NCI-H1436 (cell line): ENCODE measurements at places on chromosomes 5 and 9.

DNA sequence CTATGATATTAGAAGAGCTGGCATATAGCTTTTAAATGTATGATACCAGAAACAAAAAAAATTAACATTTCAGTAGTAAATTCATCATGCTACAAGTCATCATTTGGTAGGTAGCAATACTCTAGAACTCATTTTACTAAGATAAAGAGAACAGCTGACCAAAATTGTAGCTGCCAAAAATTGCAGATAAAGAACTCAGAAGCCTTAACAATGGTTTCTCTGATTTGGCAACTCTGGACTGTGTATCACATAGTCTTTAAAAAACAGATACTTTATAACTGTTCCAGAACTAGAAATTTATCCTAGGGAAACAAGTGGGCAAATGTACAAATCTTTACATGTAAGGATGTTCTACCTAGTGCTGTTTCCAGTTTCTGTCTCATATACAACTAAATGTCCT lies 33.9 kb downstream of the ZFR start:
- DNase-seq: no peak

- DNase-seq: no peak
These were observed 17.5 kb downstream of the LMX1B start for GRCh38 chr9:126631254-126631653.

DNA sequence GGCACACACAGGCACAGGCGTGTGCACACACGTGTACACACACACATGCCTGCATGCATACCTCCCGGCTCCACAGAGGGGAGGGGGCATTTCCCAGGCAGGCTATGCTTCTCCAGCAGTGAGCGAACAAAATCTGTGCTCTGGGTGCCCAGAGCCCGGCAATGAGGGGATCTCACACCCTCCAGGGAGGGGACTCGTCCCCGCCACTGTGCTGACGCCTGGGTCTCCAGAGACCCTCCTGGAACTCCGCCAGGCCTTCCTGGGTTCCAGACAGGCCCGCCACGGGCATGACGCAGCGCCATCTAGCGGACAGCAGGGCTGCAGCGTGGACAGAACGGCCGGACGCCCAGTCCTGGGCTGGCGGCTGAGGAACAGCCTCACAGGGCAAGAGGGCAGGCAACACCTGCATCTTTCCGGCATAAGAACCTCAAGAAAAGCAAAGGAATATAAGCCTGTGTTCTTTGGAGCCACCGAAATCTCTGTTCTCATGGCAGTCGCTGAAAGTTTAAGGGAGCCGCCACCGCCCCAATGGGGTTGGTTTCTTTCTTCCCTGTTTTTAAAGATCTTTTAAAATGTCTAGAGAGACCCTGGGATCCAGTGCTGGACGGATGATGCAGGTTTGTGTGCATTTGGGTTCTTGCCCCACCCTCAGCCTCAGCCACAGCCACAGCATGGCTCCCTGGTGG lies 135.6 kb upstream of the PPP1R26 start:
- peak; percentile 81 for DNase-seq

- DNase-seq: no peak
These were observed 586.3 kb downstream of the PTPRD start for GRCh38 chr9:10026443-10026984.

GRCh38 chr9:127011772-127012171 lies 97.2 kb downstream of the RALGPS1 start:
- DNase-seq: no peak

- no peak for DNase-seq
These were observed 694 bp upstream of the PLIN2 start for GRCh38 chr9:19127871-19128500.

DNA sequence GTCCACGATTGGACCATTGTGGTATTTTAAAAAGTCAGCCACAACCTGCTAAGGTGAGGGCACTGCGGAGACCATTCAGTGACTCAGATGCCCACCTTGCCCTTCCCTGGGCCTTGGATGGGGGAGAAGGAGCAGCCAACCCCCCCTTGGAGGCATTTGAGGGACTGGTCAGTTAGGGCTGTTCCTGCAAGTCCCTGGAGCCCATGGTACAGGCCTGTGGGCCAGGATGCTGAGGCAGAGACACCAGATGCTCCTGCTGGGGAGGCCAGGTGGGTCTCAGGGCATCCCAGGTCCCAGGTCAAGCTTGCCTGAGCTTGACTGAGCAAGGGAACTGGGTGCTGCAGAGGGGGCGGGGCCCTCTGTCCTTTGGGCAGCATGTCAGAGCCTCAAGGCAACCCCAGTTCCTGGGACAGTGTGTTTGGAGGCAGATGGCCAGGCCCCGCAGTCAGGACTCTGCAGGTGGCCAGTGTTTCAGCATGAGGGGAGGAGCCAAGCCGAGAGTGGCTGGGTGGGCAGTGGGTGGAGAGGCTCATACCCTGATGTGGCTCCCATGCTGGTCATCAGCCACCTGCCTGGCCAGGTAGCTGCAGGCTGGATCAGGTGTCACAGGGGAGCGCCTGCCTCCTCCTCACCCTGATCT lies 27.5 kb downstream of the SLC6A3 start:
- DNase-seq: no peak

GRCh38 chr5:159343295-159344094 lies 13.2 kb upstream of the IL12B start:
- DNase-seq: no peak

GRCh38 chr9:124257070-124257843 lies 492 bp upstream of the NEK6 start:
- DNase-seq: no peak

GRCh38 chr9:34457266-34458012 lies 931 bp downstream of the FAM219A start:
- peak; percentile 32 for DNase-seq

- no peak for DNase-seq
These were observed 182.9 kb downstream of the SAXO1 start for GRCh38 chr9:18849890-18850677.

GRCh38 chr9:115794921-115795475 lies 358.6 kb upstream of the PAPPA start:
- no peak for DNase-seq

GRCh38 chr9:126612813-126613641 lies 701 bp upstream of the LMX1B start:
- no peak for DNase-seq

DNA sequence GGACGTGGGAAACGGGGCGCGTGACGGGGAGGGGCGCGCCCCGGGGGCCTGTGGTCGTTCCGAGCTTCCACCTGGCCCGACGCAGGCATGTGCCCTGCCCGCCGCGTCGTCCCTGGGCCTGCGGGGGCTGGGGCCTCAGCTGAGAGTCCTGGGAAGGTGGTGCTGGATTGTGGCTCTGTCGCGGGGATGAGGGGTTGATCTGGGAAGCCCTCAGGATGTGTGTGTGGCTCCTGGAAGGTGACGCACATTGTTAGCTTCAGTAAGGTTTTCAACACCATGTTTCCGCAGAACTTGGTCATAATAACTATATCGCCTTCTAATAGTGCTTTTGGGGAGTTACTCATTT lies 589.1 kb downstream of the MTRR start:
- no peak for DNase-seq

- DNase-seq: no peak
These were observed 57.2 kb upstream of the RNF130 start for GRCh38 chr5:180128671-180129261.

DNA sequence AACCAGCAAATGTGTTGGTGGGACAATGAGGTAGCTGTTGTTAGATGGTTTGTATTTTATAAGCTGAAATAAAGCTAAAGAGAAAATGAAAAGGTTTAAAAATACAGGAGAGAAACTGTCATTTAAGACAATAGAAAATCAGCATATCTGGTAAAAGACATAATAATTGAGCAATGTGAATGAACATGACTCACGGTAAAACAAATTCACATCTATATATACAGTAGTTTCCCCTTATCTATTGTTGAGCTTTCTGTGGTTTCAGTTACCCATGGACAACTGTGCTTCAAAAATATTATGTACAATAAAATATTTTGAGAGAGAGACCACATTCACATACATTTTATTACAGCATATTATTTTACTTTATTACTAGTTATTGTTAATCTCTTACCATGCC lies 1649.8 kb downstream of the EFNA5 start:
- no peak for DNase-seq

- no peak for DNase-seq
These were observed 109.9 kb downstream of the MEGF10 start for GRCh38 chr5:127400539-127400938.
